GM10248 (cell line): ENCODE measurements at places on chromosomes 3 and 15.

DNA sequence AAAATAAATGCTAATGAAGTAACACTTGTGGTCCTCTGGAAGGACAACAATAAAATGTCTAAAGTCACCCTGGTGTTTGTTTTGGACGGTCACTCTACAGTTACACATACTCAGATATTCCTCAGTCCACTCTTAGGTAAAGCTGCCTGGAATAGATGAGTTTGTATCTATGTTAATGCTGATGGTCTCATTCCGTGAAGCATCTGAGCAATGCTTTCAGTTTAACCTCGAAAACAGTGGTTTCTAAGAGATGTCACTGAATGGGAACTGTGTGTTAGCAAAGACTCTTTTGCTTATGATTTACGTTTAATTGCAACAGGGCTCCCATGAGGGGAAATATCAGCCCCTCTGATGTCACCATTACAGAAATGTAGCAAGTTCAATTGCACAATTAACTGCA is 49.1 kb downstream of the FBN1 start:
- no peak for DNase-seq

DNA sequence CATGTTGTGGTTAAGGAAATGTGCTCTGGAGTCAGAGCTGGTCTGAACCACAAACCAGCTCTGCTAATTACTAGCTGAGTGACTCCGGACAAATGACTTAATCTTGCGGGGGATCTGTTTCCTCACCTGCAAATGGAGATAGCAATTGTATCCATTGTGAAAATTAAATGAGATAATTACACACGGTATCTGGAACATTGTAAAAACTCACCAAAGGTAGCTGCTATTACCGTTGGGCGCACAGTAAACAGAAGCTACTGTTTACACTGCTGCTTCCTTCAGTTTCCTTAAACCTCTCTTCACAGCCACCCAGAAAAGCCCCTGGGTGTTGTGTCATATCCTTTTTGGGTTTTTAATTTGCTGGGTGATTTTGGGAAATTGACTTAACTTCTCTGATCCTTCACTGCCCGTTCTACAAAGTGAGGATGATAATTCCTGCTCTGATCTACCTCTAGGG is 107.8 kb downstream of the MEGF11 start:
- no peak for DNase-seq

GRCh38 chr3:196175722-196176121 is 35.5 kb downstream of the ZDHHC19 start:
- DNase-seq: no peak

GRCh38 chr15:58062175-58062574 is 3.3 kb downstream of the ALDH1A2 start:
- no peak for DNase-seq

- DNase-seq: no peak
Observed at GRCh38 chr15:89490081-89490813, 6.1 kb downstream of the RHCG start.

DNA sequence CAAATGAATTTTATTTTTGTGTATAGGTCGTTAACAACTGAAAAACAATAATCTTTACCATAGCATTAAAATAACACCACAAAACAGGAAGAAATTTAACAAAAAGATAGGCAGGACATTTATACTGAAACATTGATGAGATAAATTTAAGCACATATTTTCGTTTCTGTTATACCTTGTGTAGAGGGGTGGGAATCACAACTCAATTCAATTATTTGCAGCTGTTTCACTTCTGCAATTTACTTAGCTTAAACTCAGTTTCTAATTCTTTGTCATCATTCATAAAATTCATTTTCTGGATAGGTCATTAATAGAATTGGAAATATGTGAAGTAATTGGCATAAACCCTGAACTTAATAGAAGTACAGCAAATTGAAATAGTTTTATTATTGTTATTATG is 42.3 kb downstream of the TP63 start:
- peak; percentile 21 for DNase-seq

DNA sequence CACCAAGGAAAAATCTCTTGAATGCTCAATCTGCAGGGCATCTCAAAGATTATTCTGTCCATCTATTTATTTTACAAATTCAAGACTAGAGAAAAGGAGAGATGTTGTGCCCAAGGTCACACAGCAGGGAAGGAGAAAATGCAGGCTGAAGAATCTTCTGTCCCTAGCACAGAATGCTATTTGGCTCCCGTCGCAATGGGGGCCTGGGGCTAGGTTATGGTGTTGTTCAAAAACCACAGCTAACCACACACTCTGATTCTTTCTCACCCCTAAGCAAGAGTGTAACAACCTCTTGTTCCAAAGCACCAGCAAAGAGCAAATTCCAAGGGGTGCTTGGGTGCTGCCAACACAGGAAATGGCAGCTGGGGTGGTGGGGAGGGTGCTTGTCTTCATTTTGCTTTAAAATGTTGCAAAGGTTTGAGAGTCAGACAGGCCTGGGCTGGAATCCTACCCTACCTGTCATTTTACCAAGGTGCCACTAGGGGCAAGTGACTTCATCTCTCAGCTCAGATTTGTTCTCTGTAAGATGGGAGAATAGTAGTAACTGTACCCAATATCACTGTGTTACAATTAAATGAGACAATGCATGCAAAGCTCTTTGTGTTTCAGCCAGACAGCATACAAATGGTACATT is 112.5 kb downstream of the ADAMTS9 start:
- peak; percentile 18 for DNase-seq

GRCh38 chr3:46946416-46946815 is 30.1 kb downstream of the CCDC12 start:
- DNase-seq: no peak

DNA sequence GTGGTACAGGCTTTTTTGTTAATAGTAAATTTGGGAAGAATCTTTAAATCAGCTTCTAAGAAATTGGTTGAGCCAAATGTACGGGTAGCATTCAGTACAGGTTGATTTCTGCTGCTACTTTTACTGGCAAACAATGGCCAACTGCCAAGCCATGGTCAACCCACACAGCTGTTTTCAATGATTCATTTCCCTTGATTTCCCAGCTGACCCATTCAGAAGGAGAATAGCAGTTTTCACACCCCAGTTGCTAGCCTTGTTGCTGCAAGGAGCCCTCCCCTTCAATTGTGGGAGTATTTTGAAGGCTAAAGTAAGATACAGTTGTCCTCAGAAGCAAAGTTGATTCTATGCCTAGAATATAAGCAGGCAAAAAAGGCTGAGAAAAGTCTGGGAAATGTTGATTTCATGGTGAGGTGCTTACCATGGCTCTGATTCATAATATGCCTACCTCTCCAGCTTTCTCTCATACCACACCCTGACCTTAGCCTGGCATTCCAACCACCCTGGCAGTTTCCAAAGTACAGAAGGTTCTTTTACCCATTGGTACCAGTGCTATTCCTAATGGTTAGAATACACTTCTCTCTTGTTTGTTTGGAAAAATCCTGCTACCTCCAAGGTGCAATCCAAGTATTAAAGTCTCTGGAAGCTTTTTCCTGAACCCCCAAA is 320.3 kb upstream of the TGFBR2 start:
- DNase-seq: no peak
